ENCODE measurements at places on chromosomes 12 and 14.

- DNase-seq = no peak
These were observed 49.1 kb upstream of the KCNH3 start for GRCh38 chr12:49489720-49490119.

GRCh38 chr12:61487728-61488127 lies 772.5 kb upstream of the USP15 start:
- DNase-seq = no peak

DNA sequence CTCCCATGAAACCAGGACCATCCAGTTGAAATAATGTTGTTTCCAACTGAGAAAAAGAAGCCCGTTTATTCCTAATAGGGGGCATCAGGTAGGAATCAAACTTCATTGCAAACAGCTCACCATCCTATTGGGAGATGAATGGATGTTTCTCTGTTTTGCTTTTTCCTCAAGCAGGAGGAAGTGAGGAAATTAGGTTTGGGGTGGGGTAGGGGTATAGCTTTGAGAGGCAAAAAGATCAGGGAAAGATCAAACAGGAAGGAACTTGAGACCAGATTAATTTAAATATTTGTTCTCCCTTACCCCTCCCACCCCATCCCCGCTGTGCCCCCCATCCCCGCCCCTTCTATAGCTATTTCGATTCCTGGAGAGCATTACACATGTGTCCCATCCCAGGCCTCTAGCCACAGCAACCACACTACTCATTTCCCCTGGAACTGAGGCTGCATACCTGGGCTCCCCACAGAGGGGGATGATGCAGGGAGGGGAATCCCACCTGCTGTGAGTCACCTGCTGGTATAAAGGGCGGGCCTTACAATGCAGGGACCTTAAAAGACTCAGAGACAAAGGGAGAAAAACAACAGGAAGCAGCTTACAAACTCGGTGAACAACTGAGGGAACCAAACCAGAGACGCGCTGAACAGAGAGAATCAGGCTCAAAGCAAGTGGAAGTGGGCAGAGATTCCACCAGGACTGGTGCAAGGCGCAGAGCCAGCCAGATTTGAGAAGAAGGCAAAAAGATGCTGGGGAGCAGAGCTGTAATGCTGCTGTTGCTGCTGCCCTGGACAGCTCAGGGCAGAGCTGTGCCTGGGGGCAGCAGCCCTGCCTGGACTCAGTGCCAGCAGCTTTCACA lies at the start of gene IL23A:
IL23A (plus strand) TSS at position 577 of the 850 bp plus-strand sequence; CDS start at position 738, 161 bp downstream.
- peak; percentile 93 for DNase-seq

- peak; percentile 25 for DNase-seq
These were observed 254.0 kb upstream of the USP15 start for GRCh38 chr12:62006076-62006732.

GRCh38 chr14:41830714-41831406 lies 224.2 kb downstream of the LRFN5 start:
- DNase-seq = no peak

- DNase-seq = no peak
These were observed 18.6 kb upstream of the OR10AD1 start for GRCh38 chr12:48221645-48222044.

GRCh38 chr14:50001151-50001998 lies 108.5 kb downstream of the ARF6 start:
- peak; percentile 80 for DNase-seq

DNA sequence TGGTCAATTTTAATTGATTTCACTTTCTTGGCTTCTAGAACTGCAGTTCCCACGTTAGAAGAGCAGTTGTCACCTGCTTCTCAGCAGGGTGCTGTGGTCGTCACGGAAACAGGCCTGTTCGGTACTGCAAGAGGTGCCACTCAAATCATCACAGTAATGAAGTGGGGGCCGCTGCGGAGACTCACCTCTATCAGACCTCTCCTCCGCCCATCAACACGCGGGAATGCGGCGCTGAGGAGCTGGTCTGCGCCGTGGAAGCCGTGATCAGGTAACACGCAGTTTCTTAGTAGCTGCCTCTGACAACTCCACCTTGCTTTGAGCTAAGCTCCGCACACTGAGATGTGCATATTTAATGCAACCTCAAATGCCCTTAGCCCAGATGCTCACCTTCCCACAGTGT lies 107.2 kb downstream of the UNC79 start:
- no peak for DNase-seq

GRCh38 chr12:130469552-130469951 lies 131.9 kb downstream of the PIWIL1 start:
- no peak for DNase-seq

DNA sequence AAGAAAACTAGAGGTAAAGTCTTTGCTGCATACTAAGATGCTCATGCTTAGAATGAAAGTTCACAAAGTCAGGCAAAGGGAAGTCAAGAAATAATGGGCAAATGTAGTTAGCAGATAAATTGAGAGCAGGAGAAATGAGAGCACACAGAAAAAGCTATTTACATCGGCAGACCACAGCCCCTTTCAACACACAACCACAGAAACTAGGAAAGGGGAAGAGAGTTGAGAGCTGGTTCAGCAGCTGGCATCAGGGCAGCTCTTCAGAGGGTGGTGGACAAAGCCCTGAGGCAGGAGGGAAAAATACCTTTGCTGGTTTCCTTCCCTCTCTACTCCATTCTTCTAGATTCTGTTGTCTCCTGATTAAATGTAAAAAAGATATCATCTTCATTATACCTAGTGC lies 95.4 kb upstream of the ANO4 start:
- no peak for DNase-seq

DNA sequence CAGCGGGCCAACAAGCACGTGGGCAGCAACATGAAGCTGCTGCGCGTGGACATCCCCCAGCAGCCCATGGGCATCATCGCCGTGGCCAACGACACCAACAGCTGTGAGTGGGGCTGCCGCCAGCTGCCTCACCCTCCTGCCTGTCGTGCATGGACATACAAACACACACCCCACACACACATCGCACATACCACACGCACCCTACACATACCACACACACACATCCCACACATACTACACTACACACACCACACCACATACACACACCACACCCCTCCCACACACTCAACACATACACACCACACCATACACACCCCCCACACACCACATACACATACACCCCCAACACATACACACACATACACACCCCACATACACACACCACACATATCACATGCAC lies 25.2 kb upstream of the NXPH4 start:
- DNase-seq = no peak

DNA sequence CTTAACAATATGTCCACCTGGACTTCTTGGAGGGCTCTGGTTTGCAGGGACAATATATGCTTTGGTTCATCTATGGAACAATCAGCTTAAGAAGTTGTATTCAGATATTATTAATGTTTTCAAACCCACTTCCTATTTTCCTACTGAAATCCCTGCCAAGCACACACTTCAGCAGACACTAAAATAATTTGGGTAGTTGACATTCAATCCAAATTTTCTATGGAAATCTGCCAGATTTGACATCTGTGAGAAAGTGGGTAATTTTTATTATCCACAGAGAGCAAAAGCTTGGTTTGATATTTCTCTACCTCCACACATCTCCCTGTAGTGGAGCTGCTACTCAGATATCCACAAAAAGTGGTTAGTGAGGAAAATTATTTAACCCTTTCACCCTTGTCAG lies 378.8 kb upstream of the SOX5 start:
- DNase-seq = no peak

GRCh38 chr14:32469388-32470160 lies 140.5 kb downstream of the AKAP6 start:
- DNase-seq = no peak

- no peak for DNase-seq
These were observed 220.5 kb upstream of the ATXN7L3B start for GRCh38 chr12:74317078-74317601.

- DNase-seq = no peak
These were observed 44.0 kb upstream of the OAS1 start for GRCh38 chr12:112862636-112863290.

DNA sequence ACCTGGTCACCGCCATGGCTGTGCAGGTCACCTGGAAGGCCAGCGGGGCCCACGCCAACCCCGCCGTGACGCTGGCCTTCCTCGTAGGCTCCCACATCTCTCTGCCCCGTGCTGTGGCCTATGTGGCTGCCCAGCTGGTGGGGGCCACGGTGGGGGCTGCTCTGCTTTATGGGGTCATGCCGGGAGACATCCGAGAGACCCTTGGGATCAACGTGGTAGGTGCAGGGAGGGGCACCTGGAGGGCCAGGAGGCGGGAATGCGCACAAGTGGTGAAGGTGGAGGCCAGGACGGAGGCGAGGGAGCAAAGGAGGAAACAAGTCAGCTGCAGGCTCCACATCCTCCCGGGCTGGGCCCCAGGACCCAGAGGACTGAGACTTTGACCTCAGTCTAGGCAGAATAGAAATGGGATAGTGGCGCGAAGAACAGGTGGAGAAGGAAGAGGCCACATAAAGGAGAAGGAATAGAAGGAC lies 649 bp downstream of the AQP6 start:
- DNase-seq = no peak

DNA sequence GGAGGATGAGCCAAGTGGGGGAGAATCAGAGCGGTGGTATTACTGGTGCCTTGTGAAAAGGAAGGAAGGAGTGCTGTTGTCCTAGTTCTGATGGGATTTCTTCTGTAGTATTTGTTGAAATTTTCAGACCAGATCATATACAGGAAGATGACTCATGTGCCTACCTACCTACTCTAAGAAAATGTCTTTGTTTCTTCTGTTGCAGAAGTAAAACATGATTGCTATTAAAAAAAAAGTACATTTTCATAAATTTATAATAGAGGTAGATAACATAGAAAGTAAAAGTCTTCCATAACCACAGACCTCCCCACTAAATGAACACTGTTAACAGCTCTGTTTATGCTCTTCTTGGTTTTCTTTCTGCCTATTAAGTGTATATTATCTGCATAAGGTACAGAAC lies 26.9 kb downstream of the SAMD4A start:
- no peak for DNase-seq

DNA sequence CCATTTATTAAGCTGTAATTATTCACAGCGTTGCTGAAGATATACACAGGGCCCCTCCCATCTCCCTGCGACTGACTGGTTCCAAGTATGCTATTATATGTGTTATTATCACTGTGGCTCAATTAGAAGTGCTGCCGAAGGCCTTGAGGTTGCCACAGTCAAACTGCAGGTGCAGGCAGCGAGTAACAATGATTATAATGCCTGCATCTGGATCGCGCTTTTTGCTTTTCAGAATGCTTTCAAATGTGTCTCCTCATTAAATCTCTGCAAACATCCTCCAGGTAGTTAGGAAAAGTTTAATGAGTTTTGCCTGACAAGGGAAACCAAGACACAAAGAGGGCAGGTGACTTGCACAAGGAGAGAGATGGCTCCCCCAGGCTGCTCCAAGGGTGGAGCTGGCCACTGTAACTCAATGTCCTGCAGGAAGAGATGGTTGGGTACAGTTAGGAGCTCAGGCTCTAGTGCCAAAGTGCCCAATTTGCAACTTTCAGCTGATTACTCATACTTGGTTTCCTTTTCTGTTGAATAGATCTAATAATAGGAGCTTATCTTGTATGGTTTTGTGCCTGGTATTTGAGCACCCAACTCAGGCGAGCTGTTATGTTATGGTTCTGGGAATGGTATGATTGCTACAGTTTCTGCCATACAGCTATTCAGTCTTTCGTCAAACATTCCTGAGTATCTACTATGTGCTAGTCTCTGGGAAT lies 1.7 kb upstream of the SYNE3 start:
- peak; percentile 48 for DNase-seq

DNA sequence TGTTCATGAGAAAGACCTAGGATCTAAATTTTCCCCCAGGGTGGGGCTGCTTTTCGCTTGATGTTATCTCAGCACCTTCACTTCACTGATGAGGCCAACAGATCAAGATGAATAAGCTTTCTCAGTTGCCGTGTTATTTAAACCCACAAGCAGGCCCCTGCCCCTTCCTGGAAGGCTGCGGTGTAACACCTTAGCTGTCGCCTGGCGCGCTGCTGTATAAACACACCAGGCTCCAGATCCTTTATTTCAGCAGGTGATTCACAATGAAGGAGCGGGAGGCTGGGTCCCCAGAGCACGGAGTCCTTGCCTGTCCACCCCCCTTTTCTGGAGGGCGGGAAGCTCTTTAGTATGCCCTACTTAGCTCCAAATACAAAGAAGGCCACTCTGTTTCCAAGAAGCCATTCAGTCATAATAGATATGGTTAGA lies 515.4 kb downstream of the FUT8 start:
- peak; percentile 94 for DNase-seq

DNA sequence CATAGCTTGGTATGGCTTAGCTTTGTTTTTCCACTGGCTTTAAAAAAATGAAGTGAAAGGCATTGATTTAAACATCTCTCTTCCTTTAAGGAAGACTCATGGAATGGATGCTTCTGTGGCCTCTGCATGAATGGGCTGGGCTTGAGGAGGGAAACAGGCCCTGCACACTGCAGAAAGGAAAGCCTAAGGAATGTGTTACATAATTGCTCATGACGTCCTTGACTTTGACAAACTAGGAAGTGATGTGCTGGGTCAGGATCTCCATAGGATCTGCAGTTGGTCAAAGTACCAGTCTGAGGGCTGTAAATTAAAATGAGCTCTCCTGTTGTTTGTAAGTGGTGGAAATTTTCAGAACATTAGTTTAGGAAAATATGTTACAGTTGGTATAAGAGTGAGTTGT lies 12.7 kb downstream of the SAMD4A start:
- no peak for DNase-seq

DNA sequence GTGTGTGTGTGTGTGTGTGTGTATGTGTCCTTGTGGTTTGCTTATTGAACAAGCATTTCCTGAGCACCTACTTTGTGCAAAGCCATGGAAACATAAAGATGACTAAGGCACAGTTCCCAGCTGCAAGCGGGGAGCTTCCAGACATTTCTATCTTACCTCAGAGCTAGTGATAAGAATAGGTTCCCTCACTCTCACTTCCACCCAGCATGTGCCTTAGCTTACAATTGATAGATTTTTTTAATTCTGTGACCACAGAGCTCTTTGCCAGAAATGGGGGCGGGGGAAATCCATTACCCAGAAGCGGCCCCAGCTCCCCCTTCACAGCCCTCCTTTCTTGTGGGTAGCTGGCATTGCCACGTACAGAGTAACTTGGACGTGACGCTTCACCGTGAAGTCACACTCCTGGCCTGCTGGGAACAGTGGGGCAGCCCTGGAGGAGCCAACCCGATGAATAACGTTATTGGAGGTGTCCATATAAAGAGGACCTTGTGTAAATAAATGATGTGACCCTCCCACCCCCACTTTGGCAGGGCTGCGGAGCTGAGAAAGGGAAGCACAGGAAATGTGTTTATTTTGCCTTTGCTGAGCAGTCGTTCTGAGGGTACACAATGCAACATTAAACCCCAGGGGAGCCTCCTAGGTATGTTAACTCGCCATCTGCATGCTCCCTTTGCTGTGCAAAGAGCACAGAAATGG lies 238.9 kb downstream of the CHST11 start:
- peak; percentile 80 for DNase-seq

GRCh38 chr14:83940253-83940652 lies 1589.7 kb upstream of the FLRT2 start:
- DNase-seq = no peak

DNA sequence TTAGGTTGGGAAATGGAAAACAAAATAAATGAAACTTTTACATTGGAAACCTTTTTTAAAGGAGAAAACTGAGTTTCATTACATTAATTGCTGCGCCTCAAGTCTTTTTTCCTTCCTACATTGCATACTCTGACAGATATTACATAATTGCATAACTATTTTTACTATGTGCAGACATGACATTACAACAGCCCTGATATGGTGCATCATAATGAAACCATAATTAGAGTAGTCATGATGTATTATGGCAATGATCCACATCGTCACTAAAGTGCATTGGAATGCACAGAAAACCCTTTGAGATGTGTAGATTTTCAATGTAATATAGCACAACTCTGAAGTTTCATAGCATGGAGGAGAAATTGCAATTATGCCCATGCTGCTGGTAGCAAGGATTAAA lies 217.8 kb upstream of the NPAS3 start:
- no peak for DNase-seq

- no peak for DNase-seq
These were observed 60.1 kb upstream of the PPM1H start for GRCh38 chr12:62995097-62995496.
